ENCODE measurements at places on chromosomes 12 and 14. TPM values are rescaled to one million over a fixed set of nuclear protein-coding genes. Genes with fewer than 3 reads are reported as not detected.

Gene TMEM119
- total RNA-seq, result 358 TPM

Gene FERMT2
- 128 TPM for total RNA-seq

Gene FAM222A
- total RNA-seq, result under 0.01 TPM

Gene NOVA1
- total RNA-seq, result 5.1 TPM

Gene NKX2-1
- total RNA-seq, result not detected

Gene SERPINA10
- total RNA-seq, result not detected

Gene INF2
- 23.9 TPM for total RNA-seq

Gene ITGB7
- total RNA-seq, result 0.50 TPM

Gene PSMC1
- 75.5 TPM for total RNA-seq

Gene LTB4R
- 1.0 TPM for total RNA-seq

Gene SIX4
- 18.3 TPM for total RNA-seq

Gene NEUROD4
- not detected for total RNA-seq

Gene MYO1A
- 0.26 TPM for total RNA-seq

Gene TPPP2
- not detected for total RNA-seq

Gene PTCSC3
- not detected for total RNA-seq

Measured in fibroblast of lung (primary cell).